ENCODE measurements at places on chromosomes 1 and 21.

- no peak for DNase-seq
Measured at GRCh38 chr21:25425156-25425555, 182.1 kb downstream of the MRPL39 start.

GRCh38 chr1:65213271-65214023 is 65.4 kb downstream of the AK4 start:
- no peak for DNase-seq

- no peak for DNase-seq
Measured at GRCh38 chr1:237953238-237953637, 62.5 kb upstream of the ZP4 start.

DNA sequence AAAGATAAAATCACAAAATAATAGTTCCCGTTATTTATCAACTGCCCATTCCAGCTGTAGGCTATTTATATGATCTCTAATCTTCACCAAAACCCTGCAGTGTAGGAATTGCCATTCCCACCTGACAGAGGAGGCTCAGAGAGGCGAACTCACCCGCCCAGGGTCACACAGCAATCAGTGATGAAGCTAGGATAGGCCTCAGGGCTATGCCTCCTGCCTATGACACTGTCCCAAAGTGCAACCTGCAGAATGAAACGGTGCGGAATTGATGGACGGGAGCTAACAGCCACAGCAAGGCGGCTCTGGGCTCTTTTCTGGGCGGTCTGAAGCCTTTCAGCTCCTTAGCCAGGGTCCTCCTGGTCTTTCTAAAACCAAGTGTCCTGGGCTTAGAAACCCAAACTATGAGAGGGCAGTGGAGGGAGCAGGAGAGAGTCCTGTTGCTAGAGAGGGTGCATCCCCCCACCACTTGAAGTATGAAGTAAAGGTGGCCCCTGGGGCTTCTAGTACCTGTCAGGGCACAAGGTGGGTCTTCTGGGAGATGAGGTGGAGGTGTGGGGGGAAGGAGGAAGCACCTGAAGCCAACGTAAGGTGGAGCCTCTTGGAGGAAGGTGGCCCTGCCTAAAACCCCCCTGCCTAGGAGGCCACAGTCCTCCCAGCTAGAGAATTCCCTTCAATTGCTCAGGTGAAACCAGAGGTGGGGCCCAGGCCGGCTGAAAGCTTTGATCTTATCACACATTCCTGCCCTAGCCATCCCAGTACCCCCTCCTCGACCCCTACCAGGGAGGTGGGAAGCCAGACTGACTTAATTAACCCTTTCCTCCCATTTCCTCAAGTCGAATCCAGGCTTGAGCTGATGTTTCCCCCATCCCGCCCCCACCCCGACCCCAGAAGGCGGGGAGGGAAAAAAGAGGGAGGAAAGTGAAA is 14.8 kb downstream of the HSPG2 start:
- no peak for DNase-seq

DNA sequence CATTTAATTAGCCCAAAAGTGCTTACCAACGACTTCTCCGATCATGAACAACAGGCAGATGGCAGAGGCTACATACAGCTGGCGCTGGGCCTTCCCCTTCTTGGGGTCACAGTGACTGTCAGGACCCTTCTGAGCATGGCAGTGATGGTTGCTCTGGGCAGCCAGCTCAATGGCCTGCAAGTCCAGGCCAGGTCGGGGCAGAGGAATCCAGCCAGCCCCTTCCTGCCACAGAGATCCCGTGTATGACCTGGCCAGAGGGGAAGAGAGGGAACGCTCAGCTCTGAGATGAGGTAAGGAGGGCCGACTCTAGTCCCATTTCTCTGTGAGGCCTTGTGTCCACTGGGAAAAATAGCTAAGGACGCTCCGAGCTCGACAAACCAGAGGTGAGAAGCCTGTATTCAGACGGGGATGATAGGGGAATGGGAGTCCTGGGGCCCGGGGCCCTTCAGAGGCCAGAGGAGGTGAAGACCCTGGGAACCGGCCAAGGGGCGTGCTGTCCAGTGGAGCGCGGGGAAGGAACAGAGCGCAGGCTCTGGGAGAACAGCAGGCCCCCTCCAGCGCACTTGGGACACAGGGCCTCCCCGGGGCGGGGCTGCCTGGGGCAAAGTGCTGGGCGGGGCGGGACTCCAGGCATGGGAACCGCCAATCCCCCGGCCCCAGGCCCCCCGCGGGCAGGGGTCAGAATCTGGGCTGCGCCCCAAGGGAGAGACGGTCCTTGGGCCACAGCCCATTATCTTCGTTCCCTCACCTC is 772 bp downstream of the SLC30A2 start:
- DNase-seq, result no peak

- DNase-seq, result no peak
Measured at GRCh38 chr1:196637606-196638005, 14.2 kb upstream of the CFH start.
